ENCODE measurements at places on chromosomes 5 and 9.

DNA sequence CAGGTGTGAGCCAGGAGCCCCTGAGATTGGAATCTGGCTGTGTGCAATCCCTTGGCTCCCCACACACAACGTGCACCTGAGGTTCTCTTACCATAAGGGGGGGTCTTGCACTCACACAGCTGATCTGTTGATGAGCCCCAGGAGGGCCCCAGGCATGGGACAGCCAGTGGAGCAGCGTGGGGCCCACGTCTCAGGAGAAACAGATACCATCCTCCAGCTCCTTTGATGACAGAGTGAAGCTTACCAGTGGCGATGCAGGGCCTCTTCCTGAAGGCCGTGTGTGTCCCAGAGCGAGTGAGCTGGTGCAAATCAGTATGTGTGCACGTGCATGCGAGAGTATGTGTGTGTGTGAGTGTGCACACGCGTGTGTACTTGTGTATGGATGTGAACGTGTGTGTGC is 287.4 kb downstream of the IRX1 start:
- no peak for DNase-seq

GRCh38 chr5:136208916-136209315 is 16.0 kb upstream of the SMIM32 start:
- DNase-seq, result no peak

DNA sequence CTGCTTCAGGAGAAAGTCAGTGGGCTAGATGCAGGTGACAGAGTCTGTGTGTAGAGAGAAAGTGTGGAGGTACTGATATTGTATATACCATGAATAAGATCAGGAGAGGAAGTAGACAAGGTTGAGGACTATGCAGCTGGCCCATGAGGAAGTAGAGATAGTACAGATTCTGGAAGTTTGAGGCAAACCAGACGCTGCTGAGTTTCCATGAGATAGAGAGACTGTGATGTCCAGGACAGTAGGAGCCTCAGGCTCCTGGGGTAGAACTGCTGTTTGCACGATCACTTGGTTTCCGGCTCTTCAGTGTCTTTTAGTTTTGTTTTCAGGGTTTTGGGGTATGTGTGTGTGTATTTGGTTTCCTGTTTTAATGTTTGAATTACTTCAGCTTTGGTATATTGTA is 13.6 kb downstream of the OTULINL start:
- no peak for DNase-seq

DNA sequence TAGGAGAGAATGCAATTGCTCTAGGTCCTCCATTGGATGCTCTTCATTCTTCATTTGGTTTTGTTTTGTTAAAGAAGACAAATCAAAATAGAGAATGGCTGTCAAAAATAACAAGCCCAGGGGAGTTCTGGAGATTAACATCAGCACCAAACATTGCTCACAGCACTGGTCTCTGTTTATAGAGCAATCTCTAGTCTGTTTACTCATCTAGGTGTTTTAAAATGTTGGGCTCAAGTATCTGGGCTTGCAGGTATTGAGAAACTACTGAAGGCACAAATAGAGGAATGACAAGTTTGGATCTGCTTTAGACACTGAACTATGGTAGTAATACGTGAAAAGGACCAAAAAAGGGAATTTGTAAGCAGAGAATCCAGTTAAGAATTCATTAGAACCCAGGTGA is 77.0 kb upstream of the TMC1 start:
- no peak for DNase-seq

GRCh38 chr5:157497875-157498611 is 38.0 kb downstream of the NIPAL4 start:
- no peak for DNase-seq

DNA sequence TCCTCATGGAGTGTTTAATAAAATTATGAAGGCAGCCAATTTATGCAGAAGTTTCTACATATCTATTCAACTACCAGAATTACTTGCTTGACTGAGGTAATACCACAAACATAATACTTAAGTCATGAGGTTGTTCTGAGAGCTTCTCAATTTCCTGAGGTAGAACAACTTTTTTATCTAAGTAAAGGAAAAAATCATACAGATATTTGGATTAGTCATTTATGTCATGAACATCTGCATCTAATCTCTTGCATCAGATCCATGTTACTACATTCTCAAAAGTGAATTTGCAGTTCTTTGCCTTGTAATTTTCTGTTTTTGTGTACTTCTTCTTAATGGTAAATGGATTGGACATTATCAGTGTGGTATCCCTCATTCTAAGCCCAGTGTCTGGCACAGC is 60.4 kb upstream of the RGMB start:
- no peak for DNase-seq

GRCh38 chr5:18662231-18662630 is 1028.0 kb downstream of the TAF11L14 start:
- DNase-seq, result no peak

GRCh38 chr5:111933086-111933485 is 176.1 kb upstream of the NREP start:
- DNase-seq, result no peak

GRCh38 chr9:126123927-126124326 is 202.7 kb upstream of the MVB12B start:
- no peak for DNase-seq

GRCh38 chr5:131983244-131983771 is 28.1 kb downstream of the ACSL6 start:
- DNase-seq, result no peak

DNA sequence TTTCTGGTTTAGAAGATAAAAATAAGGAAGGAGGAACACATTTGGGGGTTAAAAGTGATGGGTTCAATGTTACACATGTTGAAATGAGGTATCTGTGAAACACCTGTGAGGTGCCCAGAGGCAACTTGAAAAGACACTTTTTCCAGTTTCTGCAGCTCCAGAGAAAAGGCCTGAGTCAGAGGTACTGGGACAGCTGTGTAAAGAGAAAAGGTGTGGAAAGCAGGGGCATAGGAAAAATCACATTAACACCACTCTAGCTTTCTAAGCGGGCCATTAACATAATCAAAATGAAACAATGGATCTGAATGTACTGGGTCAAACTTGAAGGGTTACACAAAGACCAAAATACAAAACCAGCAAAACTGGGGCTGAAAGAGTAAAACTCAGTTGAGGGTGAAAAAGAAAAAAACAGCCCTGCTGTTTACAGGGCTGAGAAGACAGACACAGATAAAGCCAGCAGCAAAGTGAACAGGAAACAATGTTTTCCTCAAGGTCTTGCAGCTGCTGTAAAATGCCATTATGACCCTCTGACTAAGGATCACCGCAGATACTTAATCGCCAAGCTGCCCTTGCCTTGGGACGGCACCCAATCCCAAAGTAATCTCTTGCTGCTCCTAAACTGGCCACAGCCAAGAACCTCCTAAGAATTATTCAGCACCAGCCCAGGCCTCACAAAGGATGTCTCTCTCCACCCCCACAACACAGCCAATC is 104.7 kb downstream of the DROSHA start:
- peak; percentile 46 for DNase-seq

DNA sequence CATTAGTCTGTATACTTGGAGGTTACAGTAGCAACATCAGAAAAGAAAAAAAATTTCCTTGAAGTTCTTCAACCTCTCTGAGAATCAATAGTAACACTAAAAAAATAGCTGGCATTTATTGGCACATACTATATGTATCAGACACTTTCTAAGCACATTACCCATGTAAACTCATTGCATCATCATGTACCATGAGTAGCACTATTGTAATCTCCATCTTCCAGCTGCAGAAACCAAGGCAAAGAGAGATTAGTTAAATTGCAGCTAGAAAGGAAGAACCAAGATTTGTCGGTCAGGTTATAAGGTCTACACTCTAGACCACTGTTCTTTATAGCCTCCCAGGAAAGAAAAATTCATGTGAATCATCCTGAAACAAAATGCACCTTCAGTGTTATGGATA is 31.4 kb upstream of the RAB3C start:
- DNase-seq, result no peak

DNA sequence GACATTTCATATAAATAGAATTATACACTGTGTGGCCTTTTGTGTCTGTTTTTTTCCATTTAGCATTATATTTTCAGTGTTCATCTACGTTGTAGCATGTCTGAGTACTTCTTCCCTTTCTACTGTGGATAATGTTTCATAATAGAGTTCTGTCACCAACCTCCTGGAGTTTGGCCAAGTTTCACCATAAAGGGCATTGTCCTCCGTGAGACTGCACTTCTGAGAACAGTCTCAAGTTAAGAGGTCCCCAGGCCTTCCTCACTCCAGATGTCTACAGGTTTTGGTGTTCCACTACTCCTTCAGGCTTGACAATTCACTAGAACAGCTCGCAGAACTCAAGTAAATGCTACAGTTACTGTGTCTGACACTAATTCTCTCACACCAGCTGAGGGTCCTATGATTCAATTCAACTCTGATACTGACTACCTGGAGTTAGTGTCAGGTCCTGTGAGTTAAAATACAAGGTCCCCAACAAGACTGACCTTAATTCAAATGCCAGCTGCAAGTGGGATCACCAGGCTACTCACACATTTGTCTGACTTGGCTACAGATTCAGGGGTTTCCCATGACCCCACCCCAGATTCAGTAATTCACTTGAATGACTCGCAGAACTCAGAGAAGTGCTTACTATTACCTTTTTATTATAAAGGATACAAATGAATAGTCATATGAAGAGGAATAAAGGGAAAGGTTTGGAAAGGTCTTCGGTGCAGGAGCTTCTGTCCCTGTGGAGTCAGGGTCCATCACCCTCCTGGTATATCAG is 31.1 kb downstream of the SLC35A4 start:
- peak; percentile 77 for DNase-seq

- no peak for DNase-seq
Measured at GRCh38 chr9:82763656-82764055, 299.3 kb downstream of the RASEF start.

GRCh38 chr5:96537386-96537785 is 104.3 kb upstream of the PCSK1 start:
- no peak for DNase-seq

DNA sequence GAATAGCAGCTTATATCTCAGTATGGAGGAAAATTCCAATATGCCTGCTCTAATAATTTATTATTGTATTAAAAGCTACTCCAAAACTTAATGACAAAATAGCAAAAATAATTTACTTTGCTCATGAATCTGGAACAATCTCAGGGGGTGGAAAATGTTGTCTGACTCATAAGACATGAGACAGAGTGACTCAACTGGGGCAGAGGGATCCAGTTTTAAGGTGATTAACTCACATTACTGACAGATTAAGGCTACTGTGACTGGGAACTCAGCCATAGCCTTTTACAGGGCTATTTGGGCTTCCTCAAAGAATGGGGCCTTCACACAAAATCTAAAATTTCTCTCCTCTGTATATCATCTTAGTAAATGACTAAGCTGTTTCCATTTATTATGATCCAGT is 1172.9 kb downstream of the CDH12 start:
- DNase-seq, result no peak

- no peak for DNase-seq
Measured at GRCh38 chr5:77103457-77103856, 16.4 kb upstream of the ZBED3 start.

All from testis (tissue), 5 donors.